ENCODE measurements at places on chromosomes 6 and 20.

DNA sequence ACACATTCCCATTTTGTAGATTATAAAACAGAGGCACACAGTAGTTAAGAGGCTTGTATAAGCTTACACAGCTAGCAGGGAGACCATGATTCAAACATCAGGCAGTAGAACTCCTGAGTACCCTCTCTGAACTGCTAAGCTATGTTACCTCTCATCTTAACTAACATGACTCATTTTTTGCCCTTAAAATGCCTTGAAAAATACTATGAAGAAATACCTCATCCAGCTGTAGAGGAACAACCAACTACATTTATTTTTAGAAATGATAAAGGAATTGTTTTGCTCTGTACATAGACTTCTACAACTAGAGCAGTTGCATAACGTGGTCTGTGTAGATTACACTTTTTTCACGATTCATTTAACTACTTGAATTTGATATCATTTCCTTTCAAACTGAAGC is 102.1 kb downstream of the FLRT3 start:
- no peak for DNase-seq

DNA sequence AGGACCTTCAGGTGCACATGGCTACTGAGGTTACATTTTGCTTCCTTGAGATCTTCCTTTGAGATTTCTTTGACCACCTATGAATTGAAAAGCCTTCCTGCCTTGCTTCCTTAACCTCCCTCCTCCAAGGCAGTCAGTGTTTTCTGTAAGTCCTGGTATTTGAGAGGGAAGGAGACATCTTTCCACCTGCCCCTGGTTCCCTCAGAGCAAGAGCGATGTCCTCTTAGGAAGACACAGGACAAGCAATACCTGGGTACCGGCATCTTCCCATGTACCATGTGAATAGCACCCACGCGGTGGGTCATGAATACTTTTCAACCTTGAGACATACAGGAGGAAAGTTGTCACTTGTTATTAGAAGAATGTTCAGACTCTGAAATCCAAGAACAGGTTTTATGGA is 37.1 kb downstream of the GINS1 start:
- DNase-seq: no peak

DNA sequence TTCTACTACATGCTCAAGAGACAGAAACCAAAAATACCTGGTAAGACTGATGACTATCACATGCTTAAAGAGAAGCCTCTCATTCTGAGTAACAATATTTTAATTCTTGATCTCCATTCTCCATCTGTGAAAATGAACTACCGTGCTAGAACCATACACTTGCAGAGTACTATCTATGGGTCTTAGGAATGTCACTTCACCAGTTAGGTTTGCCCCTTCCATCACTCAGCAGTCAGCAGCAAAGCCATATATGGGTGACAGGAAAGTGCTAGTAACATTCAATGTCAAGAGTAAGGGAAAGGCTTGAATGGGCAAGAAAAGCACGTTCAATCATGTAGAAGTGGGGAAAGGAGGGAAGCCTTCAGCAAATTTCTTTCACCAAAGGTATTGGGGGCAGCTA is 2.3 kb downstream of the DNAAF9 start:
- no peak for DNase-seq

DNA sequence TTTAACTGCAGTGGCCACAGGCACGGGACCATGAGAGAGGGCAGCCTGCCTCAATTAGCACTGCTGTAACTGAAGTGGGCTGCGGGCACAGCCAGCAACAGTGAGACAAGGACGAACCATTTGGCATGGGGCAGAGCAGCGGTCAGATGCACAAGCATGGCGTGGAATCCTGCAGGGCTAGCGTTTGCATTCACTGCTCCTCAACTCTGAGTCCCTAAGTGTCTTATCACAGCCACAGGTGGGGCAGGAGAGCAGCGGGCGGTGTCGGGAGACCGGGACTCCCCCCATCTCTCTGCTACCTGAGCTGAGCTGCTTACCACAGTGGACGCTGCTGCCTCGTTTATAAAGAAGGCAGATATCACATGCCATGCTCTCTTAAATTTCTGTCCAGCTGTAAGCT is 31.3 kb upstream of the PDE10A start:
- no peak for DNase-seq

- DNase-seq: no peak
Observed at GRCh38 chr20:57856658-57857057, 146.8 kb upstream of the PMEPA1 start.

GRCh38 chr6:10421921-10422736 is 7.3 kb upstream of the TFAP2A start:
- no peak for DNase-seq

- no peak for DNase-seq
Observed at GRCh38 chr20:5919626-5920544, 30.4 kb downstream of the TRMT6 start.

DNA sequence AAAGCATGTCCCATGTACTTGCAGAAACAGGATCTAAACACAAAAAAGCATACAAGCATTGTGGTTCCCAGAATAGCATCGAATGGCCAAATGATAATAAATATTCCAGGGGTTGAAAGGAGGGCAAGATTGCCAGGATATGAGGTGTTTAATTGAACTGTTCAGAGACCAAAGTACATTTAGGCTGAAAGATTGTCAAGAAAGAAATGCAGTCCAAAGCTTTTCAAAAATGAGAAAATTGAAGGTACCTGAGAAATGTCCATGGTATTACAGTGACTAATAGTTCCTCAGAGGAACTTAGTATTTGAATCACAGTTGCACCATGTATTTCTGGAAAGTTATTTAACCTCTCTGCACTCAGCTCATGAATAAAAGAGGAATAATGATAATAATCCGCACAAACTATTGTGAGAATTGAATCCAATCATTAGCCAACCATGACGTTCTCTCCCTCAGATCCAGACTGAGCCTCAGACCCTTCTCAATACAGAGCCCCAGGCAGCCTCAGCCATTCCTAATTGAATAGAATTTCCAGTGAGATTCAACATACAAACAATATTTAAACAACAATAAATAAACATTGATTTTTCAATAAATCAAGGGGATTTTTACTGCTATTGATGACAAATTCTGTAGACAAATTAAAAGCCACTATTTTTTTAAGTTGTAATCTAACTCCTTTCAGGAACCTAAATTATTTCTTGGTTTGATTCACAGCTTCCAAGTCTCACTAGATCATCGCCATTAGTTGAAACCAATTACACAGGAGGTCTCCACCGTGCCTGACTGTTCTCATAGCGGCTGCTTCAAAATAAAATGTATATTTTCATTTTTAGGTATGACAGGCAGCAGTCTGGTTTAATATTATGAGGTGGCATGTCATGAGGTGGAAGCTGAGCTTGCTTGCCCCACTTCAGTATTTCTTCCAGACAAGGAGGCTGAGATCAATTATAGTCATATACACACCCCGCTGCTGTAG is 144.3 kb upstream of the TENT5A start:
- no peak for DNase-seq

DNA sequence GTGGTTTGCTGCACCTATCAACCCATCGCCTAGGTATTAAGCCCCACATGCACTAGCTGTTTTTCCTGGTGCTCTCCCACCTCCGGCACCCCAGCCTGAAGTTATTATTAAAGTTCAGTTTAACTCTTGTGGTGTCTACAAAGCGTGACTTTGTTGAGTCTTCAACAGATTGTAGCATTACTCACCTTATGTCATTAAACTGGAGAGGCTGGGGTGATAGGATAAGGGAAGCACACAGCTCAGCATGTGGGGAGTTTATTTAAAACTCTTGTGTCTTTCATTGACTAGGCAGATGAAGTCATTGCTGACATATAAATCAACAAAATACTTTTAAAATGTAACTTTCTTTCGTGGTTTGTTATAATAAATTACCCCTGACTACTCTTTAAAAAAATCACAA is 84.7 kb upstream of the GCM1 start:
- DNase-seq: no peak

DNA sequence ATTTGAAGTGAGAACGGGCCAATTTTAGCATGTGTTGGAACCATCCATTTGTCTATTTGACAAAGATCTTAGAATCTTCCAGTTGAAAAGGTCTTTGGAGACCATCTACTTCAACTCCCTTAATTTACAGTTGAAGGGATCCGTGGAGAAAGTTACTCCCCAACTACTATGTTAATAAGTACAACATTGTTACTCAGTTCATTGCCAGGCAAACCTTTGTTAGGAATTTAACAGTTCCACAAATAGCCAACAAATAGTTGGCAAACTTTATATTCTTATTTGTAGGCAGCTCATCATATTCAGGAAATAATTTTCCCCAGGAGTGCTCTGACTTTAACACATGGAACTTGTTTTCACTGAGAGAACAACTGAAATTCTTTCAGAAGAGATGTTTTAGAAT is 81.0 kb upstream of the FLRT3 start:
- no peak for DNase-seq

All from iPS DF 19.7 (cell line).